Small intestine (tissue), 16 donors: ENCODE measurements at places on chromosomes 2 and 18.

GRCh38 chr2:2877427-2877826, 500.2 kb downstream of the EIPR1 start:
- no peak for DNase-seq

DNA sequence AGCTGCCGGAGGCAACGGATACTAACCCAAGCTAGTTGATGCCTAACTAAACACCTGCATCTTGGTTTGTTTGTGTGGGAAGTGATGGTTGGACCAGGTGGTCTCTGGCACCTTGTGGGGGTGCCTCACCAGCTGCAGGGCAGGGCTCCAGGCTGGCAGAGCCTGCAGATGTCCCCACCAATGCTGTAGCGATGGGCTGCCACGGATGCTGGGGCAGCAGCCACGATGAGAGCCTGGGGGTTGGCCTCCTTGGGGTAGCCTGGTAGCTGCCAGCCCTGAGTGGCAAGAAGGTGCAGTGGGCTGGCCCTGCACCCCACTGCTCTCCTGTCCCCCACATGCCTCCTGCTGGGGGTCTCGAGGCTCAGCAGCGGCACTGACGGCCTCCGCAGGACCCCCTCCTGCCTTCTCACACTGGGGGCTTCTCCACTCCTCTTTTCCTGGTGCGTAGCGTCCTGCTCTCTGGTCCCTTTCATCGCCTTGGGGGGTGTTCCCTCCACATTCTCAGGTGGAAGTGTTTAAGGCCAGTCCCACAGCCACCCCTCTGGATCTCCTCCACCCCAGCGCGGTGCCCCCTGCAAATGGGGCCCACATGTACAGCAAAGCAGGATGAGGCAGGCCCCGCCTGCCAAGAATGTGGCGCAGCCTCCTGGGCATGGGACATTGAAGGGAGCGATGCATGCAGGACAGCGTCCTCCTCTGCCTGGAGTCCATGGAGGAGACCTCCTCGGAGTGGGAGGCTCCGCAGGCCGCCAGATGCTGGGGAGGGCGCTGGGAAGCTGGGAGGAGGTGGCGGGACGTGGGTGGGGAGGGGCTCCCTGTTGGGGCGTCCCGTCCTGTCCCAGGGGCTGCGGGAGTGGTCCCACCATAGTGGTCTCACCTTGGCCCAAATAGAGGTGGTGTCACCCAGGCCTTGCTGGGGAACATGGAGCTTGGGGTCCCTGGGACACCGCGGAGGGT, 173.1 kb downstream of the ASB1 start:
- DNase-seq = no peak

- DNase-seq = no peak
Measured at GRCh38 chr2:238974501-238975166, 126.7 kb downstream of the TWIST2 start.

- peak; percentile 84 for DNase-seq
Measured at GRCh38 chr18:79798999-79799370, 1.2 kb downstream of the KCNG2 start.

- DNase-seq = peak; percentile 17
Measured at GRCh38 chr2:159755788-159756187, 42.2 kb downstream of the CD302 start.

DNA sequence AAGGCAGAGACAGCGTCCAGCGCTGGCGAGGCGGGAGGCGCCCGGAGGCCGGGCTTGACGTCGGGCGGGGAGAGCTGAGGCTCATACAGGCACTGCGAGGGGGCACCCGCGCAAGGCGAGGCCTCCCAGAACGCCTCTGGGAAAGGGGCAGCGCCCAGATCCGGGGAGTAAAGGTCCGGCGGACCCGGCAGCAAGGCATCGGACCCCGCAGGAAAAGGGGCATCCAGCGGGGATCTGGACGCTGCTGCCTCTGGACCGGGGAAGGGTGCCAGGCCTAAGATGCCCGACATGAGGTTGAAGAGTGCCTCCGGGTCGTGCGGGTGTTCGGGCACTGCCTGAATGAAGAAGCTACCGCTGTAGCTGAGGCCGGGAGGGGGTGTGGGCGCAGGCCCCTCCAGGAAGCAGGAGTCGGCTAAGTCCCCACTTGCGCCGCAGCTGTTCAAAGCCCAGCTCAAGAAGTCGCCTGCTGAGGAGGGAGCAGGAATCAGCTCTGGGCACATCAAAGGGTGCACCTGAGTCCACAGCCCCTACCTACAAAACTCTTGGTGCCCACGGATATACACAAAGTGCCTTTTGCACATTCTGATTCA, 937 bp downstream of the EGR4 start:
- no peak for DNase-seq

- DNase-seq = no peak
Measured at GRCh38 chr18:47791461-47791985, 138.9 kb downstream of the SMAD2 start.

- no peak for DNase-seq
Measured at GRCh38 chr2:144079803-144080202, 440.1 kb downstream of the ZEB2 start.

DNA sequence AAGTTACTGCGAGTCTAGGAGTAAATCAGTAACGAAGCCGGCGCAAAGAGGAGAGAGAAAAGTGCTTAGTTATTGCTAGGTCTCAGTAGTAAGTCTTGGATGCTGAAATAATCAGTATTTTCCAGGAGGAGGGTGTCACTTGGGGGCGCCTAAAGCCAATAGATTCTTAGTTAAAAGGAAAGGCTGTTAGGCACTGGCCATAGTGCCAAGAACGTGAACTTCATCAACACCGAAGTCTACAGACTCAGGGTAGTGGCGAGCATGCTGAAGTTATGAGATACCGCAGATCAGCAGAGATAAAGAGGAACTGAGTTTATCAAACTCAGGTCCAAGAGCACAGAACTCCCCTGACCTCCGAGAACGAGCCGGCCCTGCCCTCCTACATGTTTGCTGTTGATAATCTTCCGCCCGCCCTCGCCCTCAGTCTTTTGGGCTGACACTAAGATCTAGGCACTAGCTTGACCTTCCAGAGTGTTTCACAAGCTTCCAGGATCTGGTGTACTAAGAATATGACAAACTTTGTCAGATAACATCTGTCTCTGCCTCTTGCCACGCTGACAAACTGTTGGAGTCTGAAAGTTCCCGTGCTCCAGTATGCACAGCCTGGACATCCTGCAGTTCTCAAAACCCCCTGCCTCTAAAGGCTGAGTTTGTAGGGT, 49.2 kb downstream of the CYB5A start:
- peak; percentile 59 for DNase-seq

DNA sequence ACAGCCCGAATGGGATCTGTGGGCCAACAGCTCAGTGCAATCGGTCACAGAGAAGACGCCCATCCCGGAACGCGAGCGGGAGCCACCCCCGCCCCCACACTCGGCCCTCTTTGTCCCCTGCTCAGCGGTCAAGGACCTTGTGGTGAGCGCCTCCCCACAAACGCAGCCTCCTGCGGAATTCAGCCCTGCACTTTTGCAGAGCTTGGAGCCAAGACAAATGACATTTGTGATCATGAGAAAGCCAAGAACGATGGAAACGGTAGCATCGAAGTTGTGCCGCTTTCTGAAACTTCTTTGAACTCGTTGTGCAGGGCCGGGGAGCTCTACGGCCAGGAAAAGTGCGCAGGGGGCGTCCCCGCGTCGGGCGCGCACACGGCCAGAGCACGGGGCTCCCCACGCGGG, 6.7 kb upstream of the SALL3 start:
- DNase-seq = no peak

- DNase-seq = no peak
Measured at GRCh38 chr2:204900487-204900886, 355.2 kb downstream of the PARD3B start.

GRCh38 chr2:55063226-55063625, 13.0 kb upstream of the RTN4 start:
- no peak for DNase-seq

DNA sequence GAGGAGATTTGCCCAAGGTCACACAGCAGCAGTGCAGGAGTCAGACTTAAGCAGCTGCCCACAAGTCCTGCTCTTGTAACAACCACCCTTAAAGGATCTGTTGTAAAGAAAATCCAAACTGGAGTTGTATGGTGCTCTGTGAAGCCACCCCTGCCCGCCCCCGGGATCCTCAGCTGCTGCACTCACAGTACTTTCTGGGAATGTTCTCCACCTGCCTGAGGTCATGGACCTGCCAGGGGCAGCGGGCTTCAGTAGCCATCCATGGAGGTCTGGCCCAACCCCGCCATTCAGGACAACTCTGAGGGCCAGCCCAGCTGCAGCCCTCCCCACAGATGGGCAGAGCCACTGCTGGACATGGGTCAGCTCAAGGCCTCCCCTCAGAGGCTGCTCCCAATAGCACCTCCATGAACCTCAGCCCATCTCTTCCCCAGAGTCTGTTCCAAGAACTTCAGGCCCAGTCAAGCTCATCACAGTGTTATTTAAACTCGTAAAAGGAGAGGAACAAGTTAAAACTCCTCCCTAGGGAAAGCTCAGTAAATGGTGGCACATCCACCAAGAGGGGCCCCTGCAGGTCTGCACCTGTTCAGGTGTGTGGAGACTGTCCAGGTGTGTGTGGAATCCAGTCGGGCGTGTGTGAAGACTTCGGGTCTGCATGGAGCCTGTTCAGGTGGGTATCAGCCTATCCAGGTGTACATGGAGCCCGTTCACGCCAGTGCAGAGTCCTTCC, 39.4 kb upstream of the GPC1 start:
- no peak for DNase-seq

DNA sequence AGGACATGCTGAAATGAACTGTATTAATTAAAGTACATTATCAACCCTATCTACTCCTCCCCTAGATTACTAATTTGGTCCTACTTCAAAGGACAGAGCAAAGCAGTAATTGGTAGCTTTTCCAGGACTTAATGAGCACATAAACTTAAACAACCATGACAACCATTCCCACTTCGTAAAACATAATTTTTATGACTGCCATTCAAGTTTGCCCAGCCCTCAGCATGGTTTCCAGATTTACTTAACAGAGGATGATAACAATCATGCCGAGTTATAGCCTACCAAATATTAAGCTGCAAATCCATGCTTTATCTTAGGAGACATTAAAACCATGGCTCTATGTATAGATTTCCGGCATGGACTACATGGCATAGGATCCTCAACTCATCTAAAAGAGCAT, 401.1 kb upstream of the CHAC2 start:
- no peak for DNase-seq

- no peak for DNase-seq
Measured at GRCh38 chr18:75283731-75284130, 73.1 kb downstream of the TSHZ1 start.

DNA sequence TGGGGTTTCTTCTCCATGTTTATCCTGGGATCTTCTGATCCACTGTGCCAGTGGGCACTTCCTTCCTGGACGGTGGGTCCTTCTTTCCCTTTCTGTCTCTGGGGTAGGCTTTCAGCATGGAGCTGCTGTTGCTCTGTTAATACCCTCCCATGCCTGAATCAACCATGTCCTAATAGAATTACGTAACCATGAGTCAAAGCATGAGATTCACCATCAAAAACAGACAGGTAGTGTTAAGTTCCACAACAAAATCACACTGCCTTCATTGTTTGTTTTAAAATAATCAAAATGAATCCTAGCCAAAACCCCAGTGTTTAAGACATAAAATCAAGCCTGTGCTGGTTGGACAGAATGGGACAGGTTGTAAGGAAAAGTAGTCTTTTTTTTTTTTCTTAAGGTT, 37.5 kb downstream of the GNAL start:
- DNase-seq = no peak

DNA sequence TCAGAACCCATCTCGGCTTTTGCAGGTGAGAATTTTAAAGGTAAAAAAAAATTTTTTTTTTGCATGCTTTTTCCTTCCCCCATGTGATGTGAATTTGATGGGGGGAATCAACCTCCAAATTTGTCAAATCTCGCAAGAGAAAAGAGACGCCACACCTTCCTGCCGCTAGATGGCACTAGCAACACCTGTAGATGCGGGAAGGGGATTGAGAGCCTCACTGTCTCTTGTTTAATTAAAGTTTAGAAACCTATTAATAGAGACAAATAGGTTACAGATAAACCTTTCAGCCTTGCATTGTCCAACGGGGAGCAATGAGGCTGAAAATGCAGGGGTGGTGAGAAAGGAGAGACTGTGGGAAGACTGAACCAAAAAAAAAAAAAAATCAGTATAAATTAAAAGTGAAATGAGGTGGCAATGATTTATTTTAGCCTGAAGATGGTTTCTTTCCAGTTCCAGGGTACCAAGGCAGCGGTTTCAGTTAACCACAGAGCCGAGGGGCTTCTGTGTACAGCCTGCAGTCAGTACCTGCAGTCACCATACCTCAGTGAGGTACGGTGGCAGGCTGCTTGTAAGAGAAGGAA, 84.6 kb downstream of the NRP2 start:
- peak; percentile 67 for DNase-seq
